H1 (cell line): ENCODE measurements at places on chromosomes 2 and 18.

GRCh38 chr2:44246436-44246835, 28.8 kb upstream of the SLC3A1 start:
- DNase-seq, result no peak

- no peak for DNase-seq
Measured at GRCh38 chr2:69018678-69019095, 5.7 kb downstream of the ANTXR1 start.

DNA sequence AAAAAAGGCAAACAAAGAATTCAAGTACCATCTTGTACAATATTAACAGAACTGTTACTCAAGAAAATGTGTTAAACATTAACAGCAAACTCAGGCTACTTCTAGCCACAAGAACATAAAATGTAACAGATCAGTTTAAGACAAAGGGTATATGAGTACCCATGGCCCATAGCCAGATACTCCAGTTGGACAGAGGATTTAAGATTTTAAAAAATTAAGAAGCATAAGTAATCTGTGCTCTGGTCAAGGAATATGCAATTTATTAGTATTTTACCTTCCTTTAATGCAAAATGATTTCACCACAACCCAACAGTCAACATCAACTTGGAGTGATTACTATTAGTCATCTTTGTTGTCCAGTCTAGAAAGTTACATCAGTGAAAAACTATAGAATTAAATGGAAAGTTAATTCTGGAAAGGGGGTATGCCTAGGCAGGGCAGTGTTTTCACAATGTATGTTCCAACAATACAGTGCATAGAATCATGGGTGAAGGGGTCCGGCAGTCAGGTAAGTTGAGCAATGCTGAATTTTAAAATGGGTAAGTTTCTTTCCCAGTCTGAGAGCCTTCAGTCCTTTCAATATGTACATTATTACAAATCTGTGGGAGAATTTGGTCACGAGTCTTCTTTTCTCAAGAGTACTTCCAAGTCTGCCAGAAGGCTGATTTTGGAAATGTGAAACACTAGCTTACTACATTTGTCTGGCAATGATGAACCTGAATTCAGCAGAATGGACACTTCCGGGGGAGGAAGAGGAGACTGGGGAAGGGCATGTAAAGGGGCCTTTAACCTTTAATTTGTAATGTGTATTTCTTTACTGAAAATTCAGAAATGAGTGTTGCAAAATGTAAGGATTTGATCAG, 34.5 kb downstream of the SFT2D3 start:
- DNase-seq, result no peak

- DNase-seq, result no peak
Measured at GRCh38 chr2:239644011-239644410, 243.2 kb upstream of the HDAC4 start.

GRCh38 chr2:234840336-234840735, 111.5 kb upstream of the SH3BP4 start:
- DNase-seq, result peak; percentile 21

- DNase-seq, result no peak
Measured at GRCh38 chr2:238418196-238418998, 8.3 kb upstream of the ASB1 start.

GRCh38 chr2:237759176-237759575, 39.4 kb upstream of the RBM44 start:
- no peak for DNase-seq

DNA sequence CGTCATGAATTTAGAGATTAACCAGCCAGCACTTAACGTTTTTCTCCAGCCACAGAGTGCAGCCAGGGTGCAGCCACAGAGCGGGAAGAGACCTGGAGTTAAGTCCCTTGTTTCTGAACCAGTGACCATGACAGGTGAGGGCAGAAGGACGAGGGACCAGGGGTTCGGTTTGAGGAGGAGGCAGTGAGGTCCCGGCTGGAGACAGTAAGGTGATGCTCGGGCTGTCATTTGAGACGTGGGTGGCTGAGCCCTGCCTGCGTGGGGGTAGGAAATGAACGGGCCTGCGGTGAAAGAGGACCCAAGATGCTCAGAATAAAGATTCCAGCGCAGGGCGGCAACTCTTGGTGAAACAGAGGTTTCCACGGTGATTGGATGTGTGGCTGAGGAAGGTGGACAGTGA, 205.9 kb downstream of the SNTG2 start:
- DNase-seq, result no peak

- DNase-seq, result no peak
Measured at GRCh38 chr2:19686439-19686838, 215.3 kb downstream of the TTC32 start.
